ENCODE measurements at places on chromosomes 13 and 19.

DNA sequence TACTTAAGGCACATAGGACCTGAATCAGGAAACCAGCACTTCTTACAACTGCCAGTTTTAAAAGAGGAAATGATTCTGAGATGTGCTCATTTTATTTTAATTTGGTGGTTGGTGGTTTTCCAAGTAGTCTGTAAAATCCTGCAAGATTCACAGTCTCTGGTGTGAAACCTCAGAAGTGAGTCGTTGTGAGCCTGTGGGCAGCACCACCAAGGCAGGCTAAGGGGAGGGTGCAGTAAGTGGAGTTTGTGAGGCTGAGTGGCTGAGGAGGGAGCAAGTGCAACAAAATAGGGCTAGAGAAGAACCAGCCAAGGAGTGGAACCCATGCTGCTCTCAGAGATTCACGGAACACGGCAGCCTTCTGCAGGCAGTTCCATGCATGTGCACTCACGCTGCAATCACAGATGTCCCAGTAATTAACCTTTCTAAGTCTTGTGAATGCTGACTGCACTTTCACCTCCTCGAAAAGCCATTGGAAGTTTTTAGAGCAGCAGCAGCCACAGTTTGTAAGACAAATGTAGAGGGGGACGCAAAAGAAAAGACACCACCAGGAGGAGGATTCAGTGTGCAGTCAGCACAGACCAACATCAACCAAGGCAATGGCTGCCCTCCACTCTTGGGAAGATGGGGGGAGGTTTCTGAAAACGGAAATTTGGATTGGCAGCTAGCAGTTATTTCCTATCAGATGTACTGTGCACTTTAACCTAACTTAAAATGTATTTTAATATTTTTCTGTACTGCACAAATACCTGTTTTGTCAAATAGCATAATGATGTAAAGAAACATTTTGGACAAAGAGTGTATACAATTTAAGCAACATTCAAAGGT, 44.9 kb downstream of the ESD start:
- no peak for DNase-seq

GRCh38 chr19:58569191-58569942, 3.8 kb downstream of the MZF1 start:
- peak; percentile 8 for DNase-seq

- DNase-seq = peak; percentile 47
Observed at GRCh38 chr13:75635828-75636435, at the start of gene LMO7. TSS of gene LMO7 (plus strand) at chr13:75636330. CDS start at chr13:75636658, 328 bp downstream.

DNA sequence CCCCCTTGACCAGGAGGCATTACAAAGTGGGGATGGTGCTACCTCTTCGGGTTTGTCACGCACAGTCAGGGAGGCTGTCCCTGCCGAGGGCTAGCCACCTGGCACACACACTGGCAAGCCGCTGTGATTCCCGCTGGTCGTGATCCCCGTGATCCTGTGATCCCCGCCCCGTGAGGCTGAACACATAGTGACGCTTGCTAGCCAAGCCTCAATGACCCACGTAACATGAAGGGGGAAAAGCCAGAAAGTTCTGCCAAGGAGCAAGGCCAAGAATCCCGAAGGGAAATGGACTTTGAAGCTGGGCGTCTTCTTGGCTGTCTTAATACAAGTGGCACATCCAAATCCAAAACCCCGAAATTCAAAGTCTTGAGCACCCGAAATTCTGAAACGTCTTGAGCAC, 13.7 kb downstream of the LDLR start:
- no peak for DNase-seq

GRCh38 chr13:36814465-36814864, 4.6 kb upstream of the RFXAP start:
- DNase-seq = no peak

DNA sequence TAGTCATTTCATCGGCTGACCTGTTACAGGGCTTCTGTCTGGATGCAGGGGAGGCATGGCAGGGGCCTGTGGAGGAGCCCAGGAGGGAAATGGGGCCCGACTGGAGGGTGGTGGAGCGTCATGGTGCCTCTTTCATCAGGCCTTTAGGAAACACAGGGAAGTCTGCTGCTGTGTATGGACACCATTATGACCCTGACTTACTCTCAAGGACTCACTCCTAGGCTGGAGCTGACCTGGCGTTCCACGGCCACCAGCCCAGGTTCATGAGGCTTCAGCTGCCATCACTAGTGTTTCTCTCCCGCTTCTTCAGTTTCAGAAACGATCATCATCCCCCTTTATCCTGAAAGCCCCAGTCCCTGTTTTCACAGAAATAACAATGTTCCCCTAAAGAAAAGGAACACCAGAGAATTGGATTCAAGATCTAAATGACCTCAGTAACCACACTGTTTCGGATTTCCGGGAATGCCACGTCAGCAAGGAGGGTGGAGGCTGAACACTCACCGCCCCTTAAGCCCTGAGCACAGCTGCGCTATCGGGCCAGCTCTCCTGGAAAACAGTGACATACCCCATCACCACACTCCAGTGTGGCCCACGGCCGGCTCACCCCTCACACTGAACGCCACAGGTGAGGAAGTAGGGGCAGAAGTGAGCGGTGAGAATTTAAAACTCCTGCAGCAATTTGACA, 67.6 kb downstream of the SOX1 start:
- no peak for DNase-seq

GRCh38 chr19:47609906-47610894, 1.3 kb downstream of the BICRA start:
- peak; percentile 40 for DNase-seq

DNA sequence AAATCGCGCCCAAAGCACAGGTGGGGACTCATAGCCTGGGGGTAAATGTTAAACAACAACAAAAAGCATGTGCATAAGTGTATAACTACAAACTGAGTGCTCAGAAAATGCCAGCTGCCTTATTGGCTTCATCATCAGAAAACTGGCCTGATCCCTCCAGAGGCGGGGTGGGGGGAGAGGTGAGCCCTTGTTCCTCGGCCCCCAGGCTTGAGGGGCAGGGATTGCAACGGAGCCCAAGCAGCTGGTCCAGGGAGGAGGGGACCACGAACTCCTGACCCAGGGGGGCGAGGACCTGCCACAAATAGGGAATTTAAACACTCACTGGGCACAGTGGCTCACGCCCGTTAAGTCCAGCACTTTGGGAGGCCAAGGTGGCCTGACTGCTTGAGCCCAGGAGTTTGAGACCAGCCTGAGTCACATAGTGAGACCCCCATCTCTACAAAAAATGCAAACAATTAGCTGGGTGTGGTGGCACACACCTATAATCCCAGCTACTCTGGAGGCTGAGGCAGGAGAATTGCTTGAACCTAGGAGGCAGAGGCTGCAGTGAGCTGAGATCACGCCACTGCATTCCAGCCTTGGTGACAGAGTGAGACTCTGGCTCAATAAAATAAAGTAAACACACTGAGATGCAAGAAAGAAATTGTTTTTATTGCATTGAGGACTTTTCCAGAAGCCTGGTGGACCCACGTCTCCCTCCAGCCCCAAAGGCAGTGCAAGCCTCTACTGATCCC, 8.7 kb downstream of the SIRT6 start:
- no peak for DNase-seq

DNA sequence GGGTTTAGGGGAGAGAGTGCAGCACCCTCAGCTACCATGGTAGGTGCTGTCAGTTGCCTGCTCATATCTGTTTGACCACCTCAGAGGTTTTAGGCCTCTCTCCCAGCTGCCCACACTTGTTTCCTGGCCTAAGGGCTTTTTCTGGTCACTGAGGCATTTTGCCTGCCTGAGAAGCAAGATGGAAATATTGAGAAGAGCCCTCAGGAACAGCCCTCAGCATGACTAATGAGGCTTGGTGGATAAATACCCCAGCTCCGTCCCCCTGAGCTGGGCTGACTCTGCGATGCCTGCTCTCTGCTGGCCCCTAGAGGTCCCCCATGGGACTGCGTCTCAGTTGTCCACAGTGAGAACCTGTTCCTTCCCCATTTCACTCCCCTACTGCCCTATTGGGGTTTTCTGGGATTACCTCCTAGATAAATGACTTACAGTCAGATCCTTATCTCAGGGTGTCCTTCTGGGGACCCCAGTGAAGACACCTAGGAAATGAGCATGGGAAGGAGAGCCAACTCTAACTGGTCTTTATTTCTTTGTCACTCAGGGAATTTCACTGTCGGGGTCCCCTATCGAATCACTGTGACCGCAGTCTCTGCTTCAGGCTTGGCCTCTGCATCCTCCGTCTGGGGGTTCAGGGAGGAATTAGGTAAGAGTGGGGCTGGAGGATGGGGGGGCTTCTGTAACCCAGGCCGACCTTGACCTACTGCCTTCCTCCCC, 13.3 kb downstream of the PALM3 start:
- DNase-seq = no peak

GRCh38 chr19:36008336-36008978, at the start of gene SYNE4:
TSS of gene SYNE4 (minus strand) at chr19:36008813. CDS start at chr19:36008681, 132 bp downstream.
- DNase-seq = no peak

DNA sequence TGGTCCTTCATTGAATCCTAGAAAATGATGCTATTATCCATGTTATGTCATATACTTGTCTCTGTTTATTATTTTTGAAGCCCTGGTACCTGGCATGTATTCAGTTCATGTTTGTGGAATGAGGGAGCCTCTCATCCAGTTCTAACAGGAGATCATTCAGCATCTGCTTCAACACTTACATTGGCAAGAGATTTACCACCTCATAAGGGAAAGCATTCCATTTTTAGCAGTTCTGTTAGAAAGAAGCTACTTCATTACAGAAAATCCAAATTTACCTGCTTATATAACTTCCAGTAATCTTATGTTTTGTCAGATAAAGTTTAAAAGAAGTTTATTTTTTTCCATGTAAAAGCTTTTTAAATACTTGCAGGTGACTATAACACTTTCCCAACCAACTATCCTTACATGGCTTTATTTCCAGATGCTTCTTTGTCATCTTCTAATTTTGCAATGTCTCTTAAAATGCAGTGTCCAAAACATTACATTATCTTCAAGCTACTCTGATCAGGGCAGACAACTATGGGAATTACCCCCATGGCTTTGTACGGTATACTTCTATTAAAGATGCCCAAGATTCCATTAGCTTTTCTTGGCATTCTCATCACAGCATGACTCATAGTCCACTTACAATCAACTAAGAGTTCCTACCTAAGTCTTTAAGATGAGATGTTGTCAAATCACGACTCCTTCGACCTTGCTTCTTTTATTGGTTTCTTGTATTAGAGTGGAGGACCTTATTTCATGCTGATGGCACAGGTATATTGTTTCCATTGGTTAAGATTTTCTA, 262.1 kb downstream of the PCDH9 start:
- DNase-seq = no peak

DNA sequence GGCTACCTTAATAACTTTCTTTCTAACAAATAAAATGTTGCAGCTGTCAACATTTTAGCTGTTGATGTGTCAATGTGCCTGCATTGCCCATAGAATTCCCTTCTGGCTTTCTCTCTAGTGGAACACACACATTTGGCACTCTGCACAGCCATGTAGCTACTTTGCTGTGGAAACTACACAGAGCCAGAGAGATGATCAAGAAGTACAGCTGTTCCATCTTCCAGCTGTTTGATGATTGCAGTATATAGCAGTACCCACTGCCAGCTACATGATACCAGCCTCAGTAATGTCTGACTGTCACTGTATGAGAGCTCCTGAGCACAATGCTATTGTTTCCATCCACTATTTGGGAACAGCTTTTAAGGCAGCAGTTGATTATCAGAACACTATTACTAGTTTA, 843.0 kb downstream of the PCDH17 start:
- no peak for DNase-seq

GRCh38 chr13:110450016-110450900, 111.3 kb downstream of the RAB20 start:
- DNase-seq = no peak

DNA sequence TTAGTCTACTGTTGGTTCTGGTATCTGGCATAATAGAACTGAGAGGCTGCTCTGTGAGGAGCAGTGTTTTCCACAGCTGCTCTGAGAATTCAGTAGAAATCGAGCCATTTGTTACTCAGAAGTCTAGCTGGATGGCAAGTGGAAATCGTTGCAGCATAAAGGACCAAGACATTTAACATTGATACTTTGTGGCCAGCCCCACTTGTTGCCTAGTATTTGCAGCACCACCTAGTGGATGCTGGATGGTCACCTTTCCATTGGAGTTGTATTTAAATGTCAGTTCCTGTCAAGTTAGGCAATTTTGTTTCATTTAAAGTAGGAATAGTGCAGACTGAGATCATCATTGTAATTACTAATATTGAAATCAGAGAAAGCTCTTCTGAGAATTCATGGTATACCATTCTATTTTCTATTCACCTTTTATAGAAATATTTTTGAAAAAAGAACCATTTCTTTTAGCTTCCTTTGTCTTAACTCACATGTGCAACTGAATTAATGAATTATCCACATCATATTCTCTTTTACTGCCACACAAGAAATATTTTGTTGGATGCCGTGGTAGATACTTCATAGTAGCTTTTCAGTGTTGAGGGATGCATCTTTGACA, 64.6 kb downstream of the PDS5B start:
- peak; percentile 51 for DNase-seq

DNA sequence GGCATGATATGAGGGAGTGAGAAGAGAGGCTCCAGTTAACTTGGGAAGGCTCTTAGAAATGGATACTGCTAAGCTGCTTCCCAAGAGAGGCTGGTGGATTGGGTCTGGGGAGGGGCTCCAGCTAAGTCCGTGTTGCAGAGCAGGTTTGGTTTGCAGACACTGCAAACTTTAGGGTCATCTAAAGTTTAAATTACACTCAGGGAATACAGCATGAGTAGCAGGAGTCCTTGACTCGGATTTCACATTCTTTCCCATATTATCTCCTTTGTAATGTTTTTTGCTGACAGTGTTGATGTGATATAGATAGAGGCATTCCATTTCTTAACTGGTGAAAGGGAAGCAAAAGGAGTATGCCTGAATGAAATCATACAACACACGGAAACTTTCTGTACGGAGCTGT, 31.9 kb downstream of the SGCG start:
- no peak for DNase-seq

GRCh38 chr19:38389101-38389925, 816 bp downstream of the SPRED3 start:
- DNase-seq = peak; percentile 43

DNA sequence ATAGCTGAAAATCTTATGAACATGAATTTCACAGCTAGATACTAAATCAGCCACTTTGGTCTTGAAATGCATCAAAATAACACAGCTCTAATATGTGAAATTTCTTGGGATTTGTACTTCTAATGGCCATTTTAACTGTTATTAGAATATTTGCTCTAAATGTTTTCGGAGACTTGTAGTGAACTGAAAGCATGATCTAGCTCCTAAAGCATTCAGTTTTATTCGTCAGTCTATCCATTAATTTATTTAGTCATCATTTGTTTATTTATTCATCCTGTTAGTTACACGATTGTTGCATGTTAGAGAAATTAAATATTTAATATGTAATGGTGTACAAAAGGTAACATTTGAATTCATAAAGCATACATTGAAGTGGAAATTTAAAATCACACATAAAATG, 1132.7 kb downstream of the SLITRK1 start:
- no peak for DNase-seq

GRCh38 chr13:28494504-28494777, 487 bp downstream of the FLT1 start:
- no peak for DNase-seq
